ENCODE measurements at places on chromosomes 6 and 20. TPM values are rescaled to one million over a fixed set of nuclear protein-coding genes. Genes with fewer than 3 reads are reported as not detected.

CLPSL1 gene
- total RNA-seq, result not detected

RAD21L1 gene
- not detected for total RNA-seq

PTK6 gene
- total RNA-seq, result not detected

MAP7 gene
- total RNA-seq, result not detected

- no peaks in the 10 kb centered on the region for H3K4me1 ChIP-seq
- no peak overlapping the region for H3K4me3 ChIP-seq
- no peaks in the 10 kb centered on the region for H3K27me3 ChIP-seq
- no peaks in the 10 kb centered on the region for H3K36me3 ChIP-seq
- H3K27ac ChIP-seq, result no peak overlapping the region
These were observed 48.2 kb downstream of the SSR1 start for GRCh38 chr6:7264686-7265384.

DNA sequence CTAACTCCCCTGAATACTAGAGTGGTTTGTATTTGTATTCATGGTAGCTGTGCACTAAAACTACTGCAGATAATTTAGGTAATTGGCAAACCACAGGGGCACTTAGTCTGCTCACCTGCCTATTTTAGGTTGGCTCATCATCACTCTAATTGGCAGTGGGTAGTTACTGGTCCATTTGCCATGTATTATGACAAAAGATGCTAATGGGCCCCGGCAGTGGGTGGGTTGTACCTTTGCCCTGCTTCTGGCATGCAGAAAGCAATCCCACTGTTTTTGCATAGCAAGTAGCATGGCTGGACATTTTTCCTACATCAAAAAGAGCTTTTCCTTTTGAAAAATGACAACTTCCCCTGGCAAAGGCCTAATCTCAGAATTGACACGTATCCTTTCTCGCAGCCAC is 741.4 kb upstream of the MAP3K7 start:
- DNase-seq, result no peak
- no peak overlapping the region for H3K4me3 ChIP-seq
- no peak overlapping the region for H3K27ac ChIP-seq
- H3K27me3 ChIP-seq, result no peaks in the 10 kb centered on the region

DNA sequence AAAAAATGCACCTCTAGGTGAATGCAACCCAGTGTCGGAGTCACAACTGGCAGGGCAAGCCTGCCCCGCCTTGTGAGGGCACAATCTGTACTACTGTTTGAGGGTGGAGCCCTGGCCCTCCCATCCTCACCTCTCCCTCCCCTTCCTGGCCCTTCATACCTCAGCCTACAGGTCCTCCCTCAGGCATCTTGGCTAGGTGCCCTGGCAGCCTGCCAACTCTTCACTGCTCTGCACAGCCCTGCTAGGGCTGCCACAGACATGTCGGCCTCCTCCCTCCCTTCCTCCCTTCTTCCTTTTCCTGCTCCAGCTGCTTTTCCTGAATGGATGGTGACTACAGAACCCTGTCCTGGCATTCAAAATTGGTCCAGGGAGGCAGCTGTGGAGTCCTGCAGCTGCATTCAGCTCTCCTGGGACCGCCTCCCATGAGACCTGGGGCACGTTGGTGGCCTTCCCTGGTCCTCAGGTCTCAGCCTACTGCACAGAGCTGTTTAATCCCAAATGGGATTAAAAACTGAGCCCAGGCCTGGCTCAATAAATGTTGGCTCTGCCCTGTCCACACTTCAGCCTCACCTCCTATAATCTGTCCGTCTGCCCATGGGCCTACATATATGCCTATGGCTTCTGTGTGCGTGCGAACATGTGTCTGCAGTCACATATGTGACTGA is 52.7 kb downstream of the CDH22 start:
- H3K27ac ChIP-seq, result no peak overlapping the region
- no peaks in the 10 kb centered on the region for H3K36me3 ChIP-seq
- no peak for DNase-seq
- H3K4me3 ChIP-seq, result no peak overlapping the region
- peaks cover 7% of the 10 kb centered on the region for H3K27me3 ChIP-seq
- no peaks in the 10 kb centered on the region for H3K4me1 ChIP-seq

Data from ascending aorta (tissue), 2 donors.